Muscle of leg (tissue), 16 donors: ENCODE measurements at places on chromosomes 4 and X. TPM values are rescaled to one million over a fixed set of nuclear protein-coding genes. Genes with fewer than 3 reads are reported as not detected.

Gene ASMT
- not detected for polyA plus RNA-seq

Gene UTP14A
- 25.9 TPM for polyA plus RNA-seq

Gene MAGEB2
- polyA plus RNA-seq, result not detected

Gene VCX2
- polyA plus RNA-seq, result not detected

Gene SSX2
- not detected for polyA plus RNA-seq

Gene ART3
- polyA plus RNA-seq, result 54.3 TPM

Gene CCKAR
- polyA plus RNA-seq, result 0.06 TPM

DNA sequence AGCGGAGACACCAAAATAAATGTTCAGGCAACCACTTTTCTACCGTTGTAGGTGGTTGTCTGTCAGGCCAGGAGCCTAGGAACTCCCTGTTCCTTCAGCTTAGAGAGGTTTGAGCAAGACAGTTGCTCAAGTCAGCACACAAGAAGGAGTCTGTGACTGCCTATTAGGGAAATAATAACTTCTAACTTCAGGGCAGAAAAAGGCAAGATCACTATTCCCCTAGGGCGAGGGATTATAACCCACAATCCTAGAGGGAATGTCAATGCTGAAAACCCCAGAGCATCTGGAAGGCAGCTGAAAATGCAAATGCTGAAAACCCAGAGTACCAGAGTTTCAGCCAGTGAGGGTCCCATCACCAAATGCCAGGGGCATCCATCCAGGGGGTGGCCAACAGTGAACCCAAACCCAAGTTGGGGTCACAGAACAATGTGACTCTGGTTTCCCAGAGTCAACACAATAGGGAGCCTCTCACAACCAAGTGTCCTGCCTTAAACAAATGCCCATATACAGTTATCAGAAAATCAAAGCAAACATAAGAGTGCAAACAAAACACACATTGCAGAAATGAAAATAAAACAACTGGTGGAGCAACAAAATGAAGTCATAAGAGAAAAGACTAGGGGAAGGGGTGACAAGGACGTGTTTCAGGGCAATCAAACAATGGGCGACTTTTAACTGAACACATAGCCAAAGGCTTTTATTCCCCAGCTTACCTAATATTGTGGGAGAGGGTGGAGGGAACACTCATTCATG lies 27.6 kb downstream of the MORF4L2 start:
- no peak for DNase-seq

DNA sequence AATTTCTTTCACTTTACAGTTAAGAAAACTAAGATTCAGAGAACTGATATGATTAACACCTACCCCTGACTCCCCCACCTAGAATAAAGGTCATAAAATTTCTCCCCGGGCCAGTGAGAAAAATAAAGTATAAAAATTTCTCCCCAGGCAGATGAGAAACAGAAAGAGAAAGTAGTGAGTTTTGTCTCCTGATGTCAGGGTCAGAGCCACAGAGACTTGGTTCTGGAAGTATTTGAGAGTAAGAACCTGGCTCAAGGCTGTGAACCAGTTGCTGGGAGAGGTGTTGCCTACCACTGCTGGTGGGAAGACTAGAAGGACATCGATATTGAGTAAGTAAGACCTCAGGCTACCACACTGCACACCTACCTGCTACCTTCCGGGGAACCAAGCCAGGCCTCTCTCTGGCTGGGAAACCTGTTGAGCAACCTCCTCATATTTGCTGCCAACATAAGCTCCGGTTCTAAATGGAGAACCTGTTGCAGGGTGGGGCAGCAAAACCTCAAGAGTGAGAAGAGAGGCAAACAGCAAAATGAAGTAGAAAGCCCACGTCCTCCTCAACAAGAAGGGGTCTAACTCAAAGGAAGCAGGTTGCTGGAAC lies 104.2 kb upstream of the PUDP start:
- no peak for DNase-seq

DNA sequence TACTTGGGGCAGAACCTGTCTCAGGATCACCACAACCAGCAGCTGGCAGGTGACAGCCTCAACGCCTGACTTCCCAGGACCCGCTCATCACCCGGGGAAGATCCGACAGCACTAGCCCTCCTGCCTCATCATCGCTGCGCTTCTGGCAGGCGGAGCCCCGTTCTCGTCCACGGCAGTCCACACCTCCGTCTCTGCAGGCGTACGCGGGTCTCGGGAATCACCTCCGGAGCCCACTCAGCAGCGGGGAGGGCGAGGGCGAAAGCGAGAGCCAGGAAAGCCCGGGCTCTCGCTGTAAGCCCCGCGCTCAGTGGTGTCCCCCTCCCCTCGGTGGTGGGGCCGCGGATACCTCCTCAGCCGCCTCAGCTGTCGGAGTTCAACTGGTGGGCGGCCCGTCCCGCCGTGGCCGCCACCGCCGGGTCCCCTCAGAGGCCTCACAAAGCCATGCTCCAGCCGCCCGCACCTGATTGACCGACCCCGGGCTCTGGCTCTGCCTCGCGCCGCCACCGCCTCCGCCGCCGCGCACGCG lies 518 bp upstream of the CNKSR2 start:
- peak; percentile 14 for DNase-seq

DNA sequence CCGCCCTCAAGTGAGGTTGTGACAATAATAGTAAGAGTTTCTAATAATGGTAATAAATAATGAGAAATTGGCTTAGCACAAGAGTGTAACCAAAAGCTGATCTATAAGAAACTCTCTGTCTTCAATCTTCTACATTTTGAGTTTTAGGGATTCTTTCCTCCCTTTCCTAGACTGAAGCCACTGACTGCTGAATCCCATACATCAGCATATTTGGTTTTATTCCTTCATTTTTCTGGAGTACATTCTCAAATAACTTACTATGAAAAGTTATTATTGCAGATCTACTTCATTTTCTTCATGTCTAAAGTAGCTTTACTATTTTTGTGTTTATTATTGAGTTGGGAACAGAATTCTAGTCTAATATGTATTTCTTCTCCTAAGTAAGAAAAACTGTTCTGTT lies 49.9 kb upstream of the ADAD1 start:
- DNase-seq, result no peak

GRCh38 chr4:147725673-147726072 lies 6.2 kb upstream of the ARHGAP10 start:
- no peak for DNase-seq

DNA sequence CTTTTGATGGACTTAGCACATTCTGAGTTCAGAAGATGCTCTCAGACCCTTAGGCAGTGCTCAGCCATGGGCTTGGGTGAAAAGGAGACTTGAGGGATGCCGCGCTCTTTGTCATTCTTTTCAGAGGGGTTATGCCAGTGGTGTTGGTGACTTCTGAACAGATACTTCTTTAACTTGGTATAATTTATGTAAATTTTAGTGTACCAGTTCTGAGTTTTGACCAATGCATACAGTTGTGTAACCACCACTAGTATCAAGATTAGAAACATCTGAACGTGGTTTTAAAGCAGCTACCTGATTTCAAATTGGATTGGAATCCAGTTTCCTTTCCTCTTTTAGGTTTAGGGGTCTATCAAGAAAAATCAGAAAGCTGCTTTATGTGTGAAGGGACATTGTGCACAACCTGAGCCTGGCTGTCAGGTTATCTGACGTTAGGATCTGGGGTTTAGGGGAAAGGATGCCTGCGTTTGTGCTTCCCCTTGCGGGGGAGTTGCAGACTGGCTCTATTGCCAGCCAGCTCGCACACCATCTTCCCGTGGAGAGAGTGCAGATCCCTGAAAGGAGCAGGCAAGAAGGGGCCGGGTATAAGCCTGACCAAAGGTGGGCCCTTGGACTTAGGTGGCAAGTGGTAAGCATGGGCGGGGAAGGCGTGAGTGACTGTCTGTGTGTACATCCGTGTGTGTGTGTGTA lies 19.0 kb downstream of the SMS start:
- no peak for DNase-seq

DNA sequence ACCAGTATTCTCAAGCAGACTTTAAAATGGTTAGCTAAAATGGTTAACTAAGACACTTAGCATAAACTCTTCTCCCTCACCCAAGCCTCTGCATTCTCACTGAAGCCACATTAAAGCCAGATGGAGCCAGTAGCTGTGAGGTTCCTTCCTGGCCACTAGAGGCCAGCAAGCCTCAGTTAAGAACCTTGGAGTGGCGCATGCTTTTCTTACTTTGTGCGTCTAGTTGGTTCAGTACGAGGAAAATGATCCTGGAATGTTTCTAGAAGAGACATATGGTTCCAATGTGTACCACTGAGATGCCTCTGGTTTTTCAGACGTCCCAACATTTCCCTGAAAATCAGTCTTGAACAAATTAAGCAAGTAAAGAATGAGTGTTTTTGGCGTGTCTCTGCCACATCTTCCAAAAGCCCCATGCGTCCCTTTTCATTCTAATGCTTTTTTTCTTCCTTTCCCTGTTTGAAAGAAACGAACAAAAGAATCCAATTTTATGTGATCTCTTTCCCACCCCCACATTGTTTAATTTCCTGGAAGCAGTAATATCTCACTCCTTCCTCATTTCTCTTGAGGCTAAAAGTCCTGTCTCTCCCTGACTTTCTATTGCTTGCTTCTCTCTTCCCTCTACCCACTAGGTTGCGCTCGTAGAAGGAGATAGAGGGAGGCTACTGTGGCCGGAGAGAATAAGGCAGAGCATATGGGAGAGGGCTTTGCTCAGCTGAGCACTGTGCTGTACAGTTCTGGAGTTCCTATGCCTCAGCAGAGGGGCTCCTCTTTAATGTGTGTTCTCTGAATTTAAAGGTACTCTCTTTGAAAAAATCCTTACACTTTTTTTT lies 82.9 kb upstream of the TAB3 start:
- peak; percentile 74 for DNase-seq

- DNase-seq, result peak; percentile 71
These were observed 14.1 kb upstream of the CYTL1 start for GRCh38 chr4:5033281-5033841.

DNA sequence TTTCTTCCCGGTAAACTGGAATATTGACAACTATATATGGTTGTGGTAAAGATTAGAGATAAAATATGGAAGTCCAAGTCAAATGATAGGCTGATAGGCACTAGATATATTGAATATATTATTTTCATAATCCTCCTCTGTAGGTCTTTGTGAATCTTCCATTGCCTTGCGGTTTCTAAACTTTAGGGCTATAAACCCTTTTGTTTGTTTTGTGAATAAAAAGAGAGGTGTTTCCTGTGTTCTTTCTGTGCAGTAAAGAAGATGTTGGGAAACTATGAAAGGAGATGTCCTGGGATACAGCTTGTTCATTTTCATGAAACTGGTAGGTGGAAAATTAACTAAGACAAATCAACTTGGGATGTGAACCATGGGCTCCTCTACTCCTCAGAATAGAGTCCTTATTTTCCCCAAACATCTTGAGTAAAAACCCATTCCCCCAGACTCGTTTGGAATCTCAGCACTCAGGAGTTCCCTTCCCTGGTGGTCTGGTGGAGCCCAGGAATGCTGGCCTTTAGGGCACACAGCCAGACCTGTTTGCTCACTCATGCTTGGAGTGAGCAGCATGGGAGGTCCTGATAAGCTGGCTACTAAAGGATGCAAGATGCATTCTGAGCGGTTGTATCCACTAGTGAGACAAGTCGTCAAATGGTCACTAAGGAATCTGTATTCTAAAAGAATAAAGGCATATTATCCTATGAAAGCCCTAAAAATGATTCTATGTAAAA lies 22.2 kb downstream of the PRDM8 start:
- no peak for DNase-seq

GRCh38 chrX:17495052-17495451 lies 120.1 kb downstream of the NHS start:
- no peak for DNase-seq

DNA sequence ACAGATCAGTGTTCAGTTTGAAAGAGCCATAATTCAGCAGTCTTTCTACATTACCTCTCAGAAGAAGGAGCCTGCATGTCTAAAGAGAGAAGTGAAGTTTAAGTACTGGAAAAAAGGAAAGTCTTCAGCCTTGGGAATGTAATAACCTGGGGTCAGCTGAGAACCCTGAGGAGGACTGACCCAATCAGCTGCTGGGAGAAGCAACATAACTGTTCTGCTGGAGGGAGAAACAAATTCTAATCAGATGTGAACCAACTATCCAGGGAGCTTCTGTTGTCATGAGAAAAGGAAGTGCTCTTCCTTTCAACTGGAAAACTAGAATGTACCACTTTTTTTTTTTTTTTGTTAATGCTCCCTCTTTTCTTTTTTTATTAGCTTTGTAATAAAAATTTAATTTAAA lies 64.5 kb upstream of the PDE5A start:
- peak; percentile 83 for DNase-seq

- DNase-seq, result no peak
These were observed 4.3 kb downstream of the SOWAHD start for GRCh38 chrX:119762718-119763117.

DNA sequence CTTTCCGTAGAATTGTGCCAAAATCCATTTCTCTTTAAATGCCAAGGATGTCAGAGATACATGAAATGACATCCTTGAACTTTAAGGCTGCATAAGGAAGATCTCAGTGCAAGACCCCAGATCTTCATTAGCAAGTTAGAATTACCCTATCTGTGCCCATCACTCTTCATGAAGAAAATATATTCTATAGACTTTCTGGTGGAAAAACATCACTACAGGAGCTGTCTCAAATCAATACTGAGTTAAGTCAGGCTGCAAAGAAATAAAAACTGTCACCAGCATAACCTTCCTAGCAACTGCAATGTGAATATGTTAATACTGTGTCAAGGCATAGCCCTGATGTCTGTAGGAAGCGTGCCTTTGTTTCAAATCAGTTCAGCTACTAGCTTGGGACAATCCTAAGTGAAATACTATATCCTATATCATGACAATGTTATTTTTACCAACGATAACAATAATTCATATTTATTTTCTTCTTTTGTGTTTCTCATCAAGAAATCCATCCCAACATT lies 173.3 kb downstream of the TBCK start:
- DNase-seq, result no peak

DNA sequence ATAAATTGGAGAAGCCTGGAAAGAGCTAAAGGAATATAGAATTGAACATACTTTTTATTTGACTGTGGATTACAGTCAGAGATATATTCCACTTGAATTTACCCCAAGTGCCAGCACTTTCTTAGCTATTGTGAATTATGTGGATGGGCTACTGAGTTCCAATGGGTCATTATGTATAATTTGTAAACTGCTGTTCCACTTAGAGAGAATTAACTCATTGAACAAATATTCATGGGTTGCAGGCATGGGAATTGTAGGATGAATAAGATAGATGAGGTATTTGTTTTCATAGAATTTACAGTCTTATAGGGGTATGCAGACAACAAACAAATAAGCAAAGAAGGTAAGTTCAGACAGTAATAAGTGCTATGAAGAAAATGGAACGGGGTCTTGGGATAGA lies 195.7 kb downstream of the SHROOM3 start:
- no peak for DNase-seq

- DNase-seq, result peak; percentile 9
These were observed 33.0 kb upstream of the RAB9B start for GRCh38 chrX:103864886-103865534.

- no peak for DNase-seq
These were observed 2.3 kb downstream of the P2RY4 start for GRCh38 chrX:70257423-70258288.

DNA sequence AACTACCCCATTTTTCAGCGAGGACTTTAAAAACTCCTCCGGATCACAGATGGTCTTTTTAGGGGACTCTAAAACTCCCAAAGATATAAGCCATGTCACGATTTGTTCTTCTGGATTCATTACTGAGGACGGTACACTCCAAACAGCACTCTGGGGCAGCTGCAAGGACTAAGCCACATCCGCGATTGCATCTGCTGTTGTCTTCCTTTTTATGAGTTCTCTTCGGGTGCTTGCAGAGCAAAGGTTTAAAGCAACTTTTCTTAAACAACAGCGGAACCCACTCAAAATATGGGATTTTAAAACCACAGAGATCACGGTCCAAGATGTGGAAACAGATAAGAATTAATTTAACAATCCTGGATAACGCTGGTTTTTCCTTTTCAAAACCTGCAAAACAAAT lies at the start of gene ARHGEF6:
ARHGEF6 (minus strand) TSS at position 170 of the 400 bp plus-strand sequence; CDS start at position 120, 50 bp downstream.
- DNase-seq, result peak; percentile 55

- DNase-seq, result no peak
These were observed 703.5 kb downstream of the PDHA2 start for GRCh38 chr4:96543346-96543745.

GRCh38 chr4:112910109-112910736 lies 139.2 kb upstream of the ANK2 start:
- peak; percentile 86 for DNase-seq
